A549 treated with CpdA at 1 μM for 4 hours (cell line): ENCODE measurements at places on chromosomes 5 and 9. TPM values are rescaled to one million over a fixed set of nuclear protein-coding genes. Genes with fewer than 3 reads are reported as not detected.

The CCDC192 gene
- total RNA-seq, result not detected in 5 replicates

The FBN2 gene
- total RNA-seq, result 12.7 to 18.5 TPM (median 17.3 TPM) in 5 replicates

The GFPT2 gene
- total RNA-seq, result 44.2 to 56.0 TPM (median 51.8 TPM) in 5 replicates

The PCDHGA5 gene
- total RNA-seq, result 0.11 to 0.17 TPM (median 0.15 TPM) in 5 replicates

The HARS1 gene
- 81.3 to 85.6 TPM (median 83.4 TPM) in 5 replicates for total RNA-seq

The C5orf58 gene
- total RNA-seq, result not detected in 5 replicates

The PCDHA5 gene
- 0.44 to 0.75 TPM (median 0.63 TPM) in 5 replicates for total RNA-seq

The BDP1 gene
- total RNA-seq, result 9.5 to 13.0 TPM (median 10.3 TPM) in 5 replicates

The CDH9 gene
- not detected in 5 replicates for total RNA-seq

The RASEF gene
- total RNA-seq, result 8.6 to 10.2 TPM (median 9.5 TPM) in 5 replicates

The ANKS6 gene
- total RNA-seq, result 14.7 to 25.0 TPM (median 22.8 TPM) in 5 replicates

The IFNA21 gene
- total RNA-seq, result not detected in 5 replicates

The LCN12 gene
- 0.51 to 2.0 TPM (median 1.1 TPM) in 5 replicates for total RNA-seq

The SLCO6A1 gene
- not detected in 5 replicates for total RNA-seq

The DDX4 gene
- 0.02 TPM in 1 of 5 replicates, not detected in the others for total RNA-seq

The TAF1L gene
- total RNA-seq, result not detected in 5 replicates

The SPINK4 gene
- not detected in 5 replicates for total RNA-seq

The BRINP1 gene
- 0.13 to 0.22 TPM (median 0.14 TPM) in 5 replicates for total RNA-seq

The EGR1 gene
- total RNA-seq, result 7.3 to 12.6 TPM (median 11.2 TPM) in 5 replicates

The PLAC8L1 gene
- 0.27 to 0.41 TPM in 2 of 5 replicates, not detected in the others for total RNA-seq

The NMUR2 gene
- total RNA-seq, result 0.03 to 0.06 TPM (median 0.06 TPM) in 3 of 5 replicates, not detected in the others

The IL9 gene
- total RNA-seq, result not detected in 5 replicates

The CDX1 gene
- not detected in 5 replicates for total RNA-seq

The SLC34A1 gene
- total RNA-seq, result not detected in 5 replicates

The RAB3C gene
- not detected in 5 replicates for total RNA-seq

The BTNL8 gene
- not detected in 5 replicates for total RNA-seq

The RLN2 gene
- 0.17 TPM in 1 of 5 replicates, not detected in the others for total RNA-seq

The HRH2 gene
- total RNA-seq, result 0.65 to 0.80 TPM (median 0.66 TPM) in 5 replicates

The NDOR1 gene
- total RNA-seq, result 15.2 to 19.1 TPM (median 16.4 TPM) in 5 replicates

The SPATA31A3 gene
- not detected in 5 replicates for total RNA-seq

The INVS gene
- 9.0 to 11.2 TPM (median 10.6 TPM) in 5 replicates for total RNA-seq

The TENT4A gene
- total RNA-seq, result 20.6 to 23.9 TPM (median 23.3 TPM) in 5 replicates

The ANKRD18B gene
- total RNA-seq, result 5.6 to 8.6 TPM (median 7.2 TPM) in 5 replicates

The CWC27 gene
- total RNA-seq, result 15.5 to 23.0 TPM (median 15.9 TPM) in 5 replicates

The ACO1 gene
- 30.0 to 31.6 TPM (median 31.1 TPM) in 5 replicates for total RNA-seq

The TMC1 gene
- total RNA-seq, result 0.05 to 0.14 TPM in 2 of 5 replicates, not detected in the others

The TTC16 gene
- total RNA-seq, result 0.02 TPM in 1 of 5 replicates, not detected in the others

The GRM6 gene
- not detected in 5 replicates for total RNA-seq

The HTR1A gene
- not detected in 5 replicates for total RNA-seq

The ADRB2 gene
- total RNA-seq, result 0.56 to 0.93 TPM (median 0.59 TPM) in 5 replicates

The PHF24 gene
- 0.06 to 0.26 TPM (median 0.16 TPM) in 5 replicates for total RNA-seq

The PCDHGB5 gene
- 1.9 to 2.8 TPM (median 2.4 TPM) in 5 replicates for total RNA-seq

The SPINK7 gene
- total RNA-seq, result not detected in 5 replicates

The SPATA9 gene
- total RNA-seq, result 0.09 TPM in 1 of 5 replicates, not detected in the others

The FAM151B gene
- total RNA-seq, result 1.5 to 3.7 TPM (median 1.7 TPM) in 5 replicates

The AGXT2 gene
- not detected in 5 replicates for total RNA-seq

The EIF4E1B gene
- not detected in 5 replicates for total RNA-seq

The TRIM36 gene
- total RNA-seq, result 1.5 to 1.7 TPM (median 1.7 TPM) in 5 replicates

The RETREG1 gene
- total RNA-seq, result 1.5 to 2.6 TPM (median 2.3 TPM) in 5 replicates

The TSSK1B gene
- total RNA-seq, result not detected in 5 replicates

The TRIM7 gene
- 27.2 to 44.1 TPM (median 42.4 TPM) in 5 replicates for total RNA-seq

The EFNA5 gene
- total RNA-seq, result 15.0 to 20.9 TPM (median 19.2 TPM) in 5 replicates

The MATR3 gene
- 147 to 200 TPM (median 180 TPM) in 5 replicates for total RNA-seq

The C9orf50 gene
- total RNA-seq, result not detected in 5 replicates

The PCDHA6 gene
- total RNA-seq, result 0.07 to 0.09 TPM (median 0.09 TPM) in 3 of 5 replicates, not detected in the others

The INSYN2B gene
- 0.61 to 1.2 TPM (median 0.91 TPM) in 5 replicates for total RNA-seq

The PCDHGA9 gene
- 0.06 to 0.14 TPM (median 0.08 TPM) in 3 of 5 replicates, not detected in the others for total RNA-seq

The PLCXD3 gene
- total RNA-seq, result 0.19 to 0.48 TPM (median 0.31 TPM) in 5 replicates

The ARHGEF28 gene
- 13.3 to 16.6 TPM (median 14.9 TPM) in 5 replicates for total RNA-seq

The SCGB3A2 gene
- not detected in 5 replicates for total RNA-seq
